MV-4-11 (cell line): ENCODE measurements at places on chromosomes 7 and 10.

DNA sequence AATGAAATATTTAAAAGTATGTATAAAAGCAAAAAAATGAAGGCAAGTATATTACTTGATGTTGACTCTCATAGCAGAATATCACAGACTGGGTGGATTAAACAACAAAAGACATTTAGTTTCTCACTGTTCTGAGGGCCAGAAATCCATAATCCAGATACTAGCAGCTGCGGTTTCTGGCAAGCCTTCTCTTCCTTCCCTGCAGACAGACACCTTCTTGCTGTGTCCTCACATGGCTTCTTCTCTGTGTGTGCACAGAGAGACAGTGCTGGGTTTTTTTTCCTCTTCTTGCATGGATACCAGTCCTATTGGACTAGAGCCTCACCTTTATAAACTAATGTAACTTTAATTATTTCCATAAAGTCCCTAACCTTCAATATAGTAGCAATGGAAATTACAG, 127.9 kb upstream of the AKR1E2 start:
- DNase-seq = no peak

GRCh38 chr10:17905491-17905890, 46.2 kb upstream of the SLC39A12 start:
- no peak for DNase-seq

DNA sequence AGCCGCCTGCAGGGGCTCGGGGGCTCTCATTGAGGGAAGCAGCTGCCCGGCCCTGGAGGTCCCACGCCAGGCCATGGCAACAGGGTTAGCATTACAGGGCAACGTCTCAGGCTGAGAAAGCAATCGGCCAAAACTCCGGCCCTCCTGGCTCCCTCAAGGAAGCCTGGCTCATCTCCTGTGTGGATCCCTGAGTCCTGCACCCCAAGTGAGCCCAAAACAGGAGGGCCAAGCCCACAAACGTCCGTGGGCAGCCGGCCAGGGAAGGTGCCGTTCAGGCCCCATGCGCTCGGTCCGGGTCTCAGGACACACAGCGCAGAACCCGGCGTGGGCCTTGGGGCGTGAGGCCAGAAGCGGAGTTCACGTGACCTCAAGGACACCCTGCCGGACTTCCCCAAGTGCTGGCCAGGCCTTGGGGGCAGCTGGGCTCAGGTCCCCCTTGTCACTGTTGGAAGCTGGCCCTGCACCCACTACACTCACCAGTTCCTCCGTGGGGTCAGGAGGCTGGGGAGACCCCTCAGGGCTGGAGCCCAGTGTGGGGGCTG, 8.0 kb upstream of the PWWP2B start:
- no peak for DNase-seq

GRCh38 chr10:16938952-16939351, 121.7 kb upstream of the RSU1 start:
- no peak for DNase-seq

- DNase-seq = no peak
Measured at GRCh38 chr10:62185919-62186692, 82.5 kb downstream of the RTKN2 start.

DNA sequence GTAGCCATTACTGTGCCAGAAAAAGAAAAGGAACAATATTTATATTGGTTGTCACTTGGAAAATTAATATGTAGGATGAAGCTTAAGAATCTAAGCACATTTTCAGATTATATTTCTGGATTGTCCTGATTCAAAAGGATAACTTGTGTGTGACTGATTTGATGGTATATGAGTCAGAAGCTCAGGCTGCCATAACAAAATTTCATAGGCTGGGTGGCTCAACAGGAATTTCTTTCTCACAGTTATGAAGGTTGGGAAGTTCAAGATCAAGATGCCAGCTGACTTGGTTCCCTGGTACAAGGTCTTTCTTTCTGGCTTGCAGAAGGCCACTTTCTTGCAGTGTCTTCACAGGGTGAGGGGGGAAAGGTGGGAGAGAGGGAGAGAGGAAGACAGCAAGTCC, 108.5 kb downstream of the ST7 start:
- no peak for DNase-seq

GRCh38 chr7:603152-603951, 83.7 kb upstream of the PDGFA start:
- DNase-seq = peak; percentile 14

DNA sequence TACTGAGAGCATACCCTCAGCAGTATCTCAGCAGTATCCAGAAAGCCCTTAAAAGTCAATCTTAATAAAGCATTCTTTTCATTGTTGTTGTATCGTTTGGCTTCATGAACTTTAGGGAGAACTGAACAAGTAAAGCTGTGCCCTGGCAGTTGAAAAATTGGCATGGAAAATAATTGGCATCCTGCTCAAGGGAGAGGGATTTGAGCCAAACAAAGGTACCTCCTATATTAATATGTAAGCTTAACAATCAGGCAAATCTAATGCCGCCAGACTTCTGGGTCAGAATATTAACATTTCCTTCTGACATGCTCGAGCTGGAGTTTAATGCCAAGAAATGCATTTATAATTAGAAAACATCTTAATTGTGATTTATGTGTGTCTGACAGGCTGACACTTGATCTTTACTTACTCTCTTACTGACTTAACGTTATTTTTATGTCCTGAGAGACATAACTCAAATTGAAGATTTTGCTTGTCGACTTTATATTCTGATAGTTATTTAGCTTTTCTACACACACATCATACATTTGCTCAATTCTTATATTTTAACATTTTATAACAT, 42.1 kb upstream of the PCDH15 start:
- no peak for DNase-seq

DNA sequence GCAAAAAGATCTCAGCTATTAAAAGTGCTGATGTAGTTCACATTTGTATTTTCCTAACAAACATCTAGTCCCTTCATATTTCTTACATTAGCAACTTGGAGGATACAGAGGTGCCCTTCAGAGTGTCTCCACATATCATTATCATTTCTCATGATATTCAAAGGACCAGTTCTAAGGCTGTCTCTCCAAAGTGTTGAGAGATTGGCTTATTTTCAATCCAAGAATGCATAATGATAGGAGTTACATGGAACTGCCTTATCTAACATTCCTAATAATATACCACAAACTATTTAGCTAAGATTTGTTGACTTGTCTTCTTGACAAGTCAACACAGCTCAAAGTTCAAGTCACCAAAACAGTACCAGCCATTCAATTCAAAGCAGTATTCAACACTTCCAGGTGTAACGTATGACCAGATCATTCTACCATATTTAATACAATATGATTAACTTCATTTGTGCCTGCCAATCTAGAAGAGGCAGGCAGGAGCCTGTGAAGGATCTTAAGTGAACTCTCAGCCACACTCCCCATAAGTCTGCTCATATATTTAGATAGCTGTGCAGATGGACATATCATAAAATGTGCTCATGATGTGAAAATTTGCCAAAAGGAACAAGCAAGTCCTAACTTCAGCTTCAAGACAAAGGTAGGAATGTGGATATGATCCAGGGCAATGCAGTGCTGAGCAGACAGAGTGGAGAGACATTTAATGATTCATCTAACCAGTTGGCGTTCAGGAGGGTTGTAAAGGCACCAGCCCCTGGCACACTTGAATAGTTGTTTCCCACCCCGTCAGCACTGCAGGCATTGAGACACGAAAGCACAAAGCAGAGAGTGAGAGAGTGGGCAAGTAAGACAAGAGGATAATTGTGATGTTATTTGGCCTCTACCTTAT, 108.3 kb downstream of the MTERF1 start:
- no peak for DNase-seq

GRCh38 chr10:4384245-4384644, 441.8 kb upstream of the AKR1E2 start:
- DNase-seq = no peak

GRCh38 chr10:97059006-97059871, 126.5 kb downstream of the SLIT1 start:
- no peak for DNase-seq

DNA sequence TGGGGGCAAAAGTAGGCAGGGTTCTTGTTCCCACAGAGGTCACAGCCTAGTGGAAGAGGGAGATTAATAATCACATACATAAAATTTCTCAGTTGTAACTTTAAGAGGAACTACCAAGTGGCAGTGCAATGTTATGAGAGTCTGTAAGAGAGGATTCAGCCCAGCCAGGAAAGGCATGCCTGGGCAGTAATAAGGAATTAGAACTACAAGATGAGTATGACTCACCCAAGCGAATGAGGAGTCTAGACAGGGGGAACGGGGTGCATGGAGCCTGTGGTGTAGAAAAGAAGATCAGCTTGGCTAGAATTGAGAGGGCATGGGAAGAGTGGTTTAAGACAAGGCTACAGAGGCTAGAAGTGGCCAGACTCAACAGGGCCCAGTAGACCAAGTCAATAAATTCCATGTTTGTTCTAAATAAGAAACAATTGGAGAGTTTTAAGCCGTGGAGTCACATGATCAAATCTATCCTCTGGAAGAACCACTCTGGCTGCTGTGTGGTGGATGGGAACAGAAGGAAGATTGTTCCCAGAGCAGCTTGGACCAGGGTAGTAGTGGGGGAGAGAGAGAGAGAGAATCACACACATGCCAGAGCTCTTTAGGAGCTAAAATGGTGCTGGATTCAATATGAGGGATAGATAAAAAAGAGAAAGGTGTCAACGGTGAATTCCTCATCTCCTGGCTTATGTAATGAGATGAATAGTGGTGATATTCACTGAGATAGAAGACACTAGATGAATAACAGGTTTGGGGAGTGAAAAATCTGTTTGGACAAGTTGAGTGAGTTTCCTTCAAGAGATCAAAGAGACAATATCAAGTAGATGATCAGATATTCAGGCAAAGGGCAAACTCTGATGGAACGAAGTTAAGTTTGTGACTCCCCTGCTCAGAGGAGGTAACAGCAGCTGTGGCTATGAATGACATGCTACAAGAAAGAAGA, 265.1 kb downstream of the FGFR2 start:
- peak; percentile 23 for DNase-seq

- DNase-seq = no peak
Measured at GRCh38 chr7:148289630-148290029, 300.9 kb upstream of the C7orf33 start.

DNA sequence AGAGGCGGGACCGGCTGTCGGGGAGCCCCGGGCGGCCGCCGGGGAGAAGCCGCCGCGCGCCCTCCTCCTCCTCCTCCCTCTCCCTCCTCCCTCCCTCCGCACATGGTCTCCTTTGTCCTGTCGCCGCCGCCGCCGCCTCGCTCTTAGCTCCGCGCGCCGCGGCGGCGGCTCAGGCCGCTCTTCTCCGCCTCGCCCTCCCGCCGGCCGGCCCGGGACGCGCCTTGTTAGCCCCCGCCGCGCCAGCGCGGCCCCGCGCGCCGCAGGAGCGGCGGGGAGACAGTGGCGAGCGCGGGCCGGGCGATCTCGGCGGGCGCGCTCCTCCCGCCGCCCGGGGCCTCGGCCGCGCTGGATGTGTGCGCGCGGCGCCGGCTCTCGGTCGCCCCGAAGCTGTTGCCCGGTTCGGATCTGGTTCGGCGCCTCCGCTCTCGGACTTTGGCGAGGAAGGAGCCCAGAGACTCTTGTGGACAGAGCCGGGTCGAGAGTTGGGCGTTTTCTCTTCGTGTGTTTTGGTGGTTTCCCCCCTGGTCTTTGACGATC, 437.4 kb upstream of the GALNT17 start:
- DNase-seq = no peak

- DNase-seq = no peak
Measured at GRCh38 chr7:164882-165660, 27.3 kb upstream of the FAM20C start.

GRCh38 chr10:73814896-73815718, 3.7 kb upstream of the NDST2 start:
- DNase-seq = peak; percentile 13

DNA sequence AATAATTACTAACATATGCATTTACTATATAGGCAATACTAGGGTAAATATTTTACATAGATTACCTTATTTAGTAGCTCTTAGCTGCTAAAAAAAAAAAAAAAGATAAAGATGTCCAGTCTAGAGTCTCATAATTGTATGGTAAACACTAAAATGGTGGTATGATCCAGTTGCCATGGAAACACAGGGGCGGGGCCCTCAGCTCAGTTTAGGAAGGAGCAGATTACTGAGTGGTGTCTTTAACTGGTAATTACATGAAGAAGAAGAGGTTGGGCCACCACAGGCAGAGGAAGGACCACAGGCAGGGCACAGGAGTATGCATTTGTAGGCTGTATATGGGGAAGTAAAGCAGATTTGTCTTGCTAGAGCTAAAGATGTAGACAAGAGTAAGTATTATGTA, 43.7 kb downstream of the ITGB8 start:
- no peak for DNase-seq

DNA sequence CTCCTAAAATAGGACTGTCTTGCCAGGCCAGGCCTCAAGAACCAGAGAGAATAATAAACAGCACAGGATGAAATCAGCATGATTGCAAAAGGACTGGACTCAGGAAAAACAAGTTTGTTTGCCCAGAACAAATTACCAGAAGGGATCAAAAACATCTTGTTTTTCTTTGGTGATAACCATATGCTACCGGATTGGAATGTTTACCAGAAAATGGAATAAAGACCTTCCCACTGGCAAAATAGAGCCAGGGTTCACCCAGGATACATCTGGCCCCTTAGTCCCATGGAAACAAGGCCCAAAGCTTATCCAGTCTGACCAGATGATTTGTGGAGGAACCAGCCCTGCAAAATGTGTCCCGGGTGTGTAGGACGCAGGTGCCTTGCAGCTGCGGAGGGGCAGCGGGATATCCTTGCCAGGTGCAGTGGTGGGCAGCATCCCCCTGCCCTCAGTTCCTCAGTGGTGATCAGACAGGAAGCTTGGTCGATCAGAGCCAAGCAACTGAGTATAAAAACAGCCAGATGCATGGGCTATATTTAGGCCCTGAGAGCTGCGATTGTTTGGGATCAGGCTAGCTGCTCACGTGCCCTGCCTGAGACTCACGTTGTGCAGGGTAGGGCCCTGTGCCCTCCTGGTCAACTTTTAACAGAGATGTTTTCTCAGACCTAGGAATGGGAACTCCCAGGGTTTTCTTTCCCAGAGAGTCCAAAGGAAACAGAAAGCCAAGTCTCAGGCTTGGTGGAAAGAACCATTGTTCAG, 4.6 kb upstream of the ZNF22 start:
- no peak for DNase-seq

- DNase-seq = no peak
Measured at GRCh38 chr10:45220931-45221330, 94.5 kb downstream of the OR13A1 start.

DNA sequence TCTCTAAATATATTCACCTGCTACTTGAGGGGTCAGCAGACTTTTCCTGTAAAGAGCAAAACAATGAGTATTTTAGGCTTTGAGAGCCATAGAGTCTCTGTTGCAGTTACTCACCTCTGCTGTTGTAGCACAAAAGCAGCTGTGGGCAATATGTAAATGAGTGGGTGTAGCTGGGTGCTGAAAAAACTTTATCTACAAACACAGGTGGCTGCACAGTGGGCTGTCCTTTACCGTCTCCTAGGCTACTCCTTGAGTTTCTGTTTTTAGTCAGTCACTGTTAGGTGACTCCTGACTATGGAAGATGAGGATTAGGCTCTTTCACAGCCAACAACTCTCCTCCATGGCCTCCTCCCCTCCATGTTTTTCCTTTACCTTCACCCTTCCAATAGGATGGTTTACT, 286.1 kb upstream of the C7orf33 start:
- no peak for DNase-seq

- DNase-seq = no peak
Measured at GRCh38 chr10:32982911-32983909, 25.2 kb upstream of the ITGB1 start.
